ENCODE measurements at places on chromosomes 1 and 21.

- no peak for DNase-seq
Observed at GRCh38 chr1:221865808-221866207, 123.9 kb upstream of the DUSP10 start.

- DNase-seq: no peak
Observed at GRCh38 chr1:108664481-108664880, 3.6 kb upstream of the HENMT1 start.

DNA sequence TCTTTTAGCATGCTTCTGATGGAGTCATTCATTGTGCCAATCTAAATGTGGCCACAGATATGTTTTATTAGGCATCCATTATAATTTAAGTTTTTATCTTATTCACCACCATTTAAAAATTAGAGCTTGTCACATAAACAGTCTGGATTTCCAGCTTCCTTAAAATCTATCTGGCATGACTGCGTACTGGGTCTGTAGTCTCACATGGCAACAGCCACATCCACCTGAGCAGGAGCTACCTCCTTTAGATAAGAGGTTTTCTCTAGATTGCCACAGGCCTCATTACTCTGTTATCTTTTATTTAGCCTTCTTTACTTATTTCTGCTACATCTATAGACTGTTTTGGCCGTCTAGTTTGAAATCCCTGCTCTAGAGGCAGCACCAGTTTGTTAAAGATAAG, 29.1 kb downstream of the B3GALT2 start:
- no peak for DNase-seq

DNA sequence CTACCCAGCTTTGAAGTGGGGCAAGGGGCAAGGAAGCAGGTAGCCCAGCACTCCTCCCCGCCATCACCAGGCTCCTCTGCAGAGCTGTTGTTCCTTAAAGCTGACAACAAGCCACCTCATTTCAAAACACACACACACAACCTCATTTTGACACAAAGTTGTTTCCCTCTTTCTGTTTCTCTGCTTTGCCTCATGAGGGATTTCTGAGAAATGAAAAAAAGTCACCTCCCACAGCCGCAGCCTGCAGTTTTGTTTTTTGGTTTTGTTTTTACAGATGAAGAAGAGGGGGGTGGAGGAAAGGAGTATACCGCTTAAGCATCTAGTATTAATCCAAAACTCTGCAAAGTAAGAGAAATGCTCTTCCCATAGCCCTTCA, 12.1 kb downstream of the MCL1 start:
- peak; percentile 81 for DNase-seq

- DNase-seq: no peak
Observed at GRCh38 chr1:36522461-36523229, 39.9 kb upstream of the CSF3R start.

DNA sequence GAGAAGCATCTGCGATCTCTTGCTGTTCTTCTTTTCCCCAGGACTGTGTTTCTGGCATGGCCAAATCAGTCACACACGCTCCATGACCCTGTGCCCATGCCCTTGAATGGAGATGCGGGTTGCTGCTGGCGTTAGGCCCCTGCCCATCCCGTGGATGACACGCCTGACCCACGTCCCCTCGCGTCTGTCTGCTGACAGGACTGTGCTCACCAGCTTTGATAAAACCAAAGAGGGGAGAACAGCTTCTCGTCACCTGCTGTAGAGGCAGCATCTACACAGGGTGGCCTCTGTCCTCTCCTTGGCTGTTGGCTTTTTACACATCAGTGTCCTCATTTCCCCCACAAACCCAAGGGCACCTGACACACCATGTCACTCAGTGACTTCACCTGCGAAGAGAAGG, 6.9 kb downstream of the MT1HL1 start:
- DNase-seq: no peak

DNA sequence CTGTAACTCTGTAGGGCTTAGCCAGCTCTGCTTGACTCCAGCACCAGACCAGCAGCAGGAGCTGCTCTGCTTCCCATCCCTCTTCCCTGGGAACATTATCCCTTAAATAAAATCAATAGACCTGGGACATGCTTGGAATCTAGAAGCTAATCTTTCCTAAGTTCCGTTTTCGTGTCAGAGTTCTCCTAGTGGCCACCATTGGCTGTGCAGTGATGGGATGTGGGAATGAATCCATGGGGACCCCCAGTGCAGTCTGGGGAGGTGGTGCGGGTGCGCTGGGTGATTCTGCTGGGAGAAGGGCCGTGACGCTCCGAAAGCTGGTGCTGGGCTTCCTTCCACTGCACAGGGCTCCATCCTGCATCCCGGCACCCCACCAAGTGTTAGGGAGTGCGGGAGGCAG, 202.7 kb downstream of the CAMTA1 start:
- no peak for DNase-seq

DNA sequence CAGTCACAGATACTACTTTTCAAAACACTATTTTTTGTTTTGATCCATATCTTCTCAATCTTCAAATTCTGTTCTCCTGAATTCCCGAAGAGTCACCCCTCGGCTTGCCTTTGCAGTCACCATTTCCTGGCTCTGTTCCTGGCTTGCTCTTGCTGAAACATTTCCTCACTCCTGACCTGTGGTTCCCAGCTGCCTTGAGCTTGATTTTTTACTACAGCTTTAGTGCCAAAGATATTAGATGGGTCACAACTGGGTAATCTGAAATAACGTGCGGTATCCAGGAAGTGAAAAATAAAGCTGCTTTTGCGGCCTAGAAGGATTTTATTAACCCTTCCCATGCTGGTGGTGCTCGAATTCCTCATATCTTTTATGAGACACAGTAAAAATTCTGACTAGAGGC, 318.8 kb downstream of the PCP4 start:
- no peak for DNase-seq

GRCh38 chr1:19240673-19241538, 10.4 kb downstream of the EMC1 start:
- DNase-seq: peak; percentile 77

DNA sequence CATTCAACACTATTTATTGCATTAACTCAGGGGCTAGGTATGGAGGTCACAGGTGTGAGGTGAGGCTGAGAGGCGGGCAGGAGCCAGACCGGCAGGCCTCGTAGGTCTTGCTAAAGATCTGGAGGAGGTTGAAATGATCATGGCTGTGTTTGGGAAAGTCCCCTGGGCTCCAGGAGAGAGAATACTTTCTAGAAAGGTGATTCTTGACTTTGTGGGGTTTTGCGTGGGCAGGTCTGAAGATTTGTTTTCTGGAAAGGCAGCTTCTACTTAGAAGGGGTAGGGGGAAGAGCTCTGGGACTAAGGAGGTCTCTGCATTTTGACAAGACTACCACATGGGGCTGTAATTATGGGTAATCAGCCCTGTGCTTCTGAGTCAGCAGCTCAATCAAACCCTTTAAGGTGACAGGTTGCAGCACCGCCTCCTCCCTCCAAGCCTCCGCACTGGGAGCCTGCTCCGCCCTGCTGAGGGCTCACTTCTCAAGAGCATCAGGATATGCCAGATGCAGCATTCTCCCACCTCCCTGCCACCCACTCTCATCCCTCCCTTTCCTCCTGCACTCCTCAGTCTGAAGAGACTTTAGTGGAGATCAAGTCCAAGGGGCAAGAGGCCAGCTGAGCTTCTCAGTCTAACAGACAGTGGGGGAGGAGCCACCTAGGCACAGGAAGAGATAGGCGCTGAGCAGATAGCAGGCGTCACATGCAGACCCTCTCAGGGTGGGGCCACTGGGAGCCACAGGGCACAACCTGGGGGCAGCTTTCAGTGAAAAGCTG, 30.5 kb downstream of the SLC30A1 start:
- DNase-seq: no peak

GRCh38 chr1:110250749-110251148, 40.6 kb downstream of the KCNC4 start:
- no peak for DNase-seq

DNA sequence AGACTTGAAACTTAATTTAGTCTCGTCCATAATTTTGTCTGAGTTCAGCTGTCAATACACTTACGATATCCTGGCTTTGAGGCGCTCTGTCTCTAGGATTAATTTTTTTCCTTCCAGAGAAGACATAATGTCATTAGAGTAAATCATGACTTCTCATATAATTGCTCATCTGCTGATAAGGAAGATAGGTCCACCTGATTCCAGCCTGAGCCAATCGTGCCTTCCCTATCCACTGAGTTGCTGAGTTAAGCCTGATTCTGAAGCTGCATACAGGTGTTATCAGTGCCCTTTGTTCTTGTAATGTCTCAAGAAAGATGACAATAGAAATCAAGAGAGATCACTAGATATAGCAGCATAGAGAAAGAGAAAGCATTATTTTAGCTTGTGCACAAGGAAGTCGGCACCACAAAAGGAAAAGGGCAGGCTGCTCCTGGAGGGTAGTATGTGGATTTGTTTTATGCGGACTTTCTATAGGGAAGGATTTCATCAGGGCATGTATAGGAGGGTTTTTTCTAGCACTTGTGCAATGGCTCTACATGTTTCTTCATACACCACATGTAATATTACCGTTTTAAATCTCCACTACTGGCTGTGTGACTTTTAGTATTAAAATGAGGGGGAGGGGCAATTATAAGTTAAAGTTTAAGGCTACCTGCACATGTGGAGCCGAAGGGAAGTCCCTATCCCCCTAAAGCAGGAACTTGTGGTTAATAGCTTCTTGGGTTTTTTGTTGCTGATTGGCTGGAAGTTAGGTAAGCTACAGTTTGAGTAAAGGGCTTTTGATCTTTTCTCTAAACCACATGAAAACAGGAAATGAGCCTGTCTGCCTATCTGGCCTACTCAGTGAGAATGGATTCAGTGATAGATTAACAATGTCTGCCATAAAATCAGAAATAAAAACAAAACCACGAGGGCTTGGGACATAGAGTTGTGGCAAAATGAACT, 133.4 kb downstream of the PLPPR5 start:
- peak; percentile 73 for DNase-seq

DNA sequence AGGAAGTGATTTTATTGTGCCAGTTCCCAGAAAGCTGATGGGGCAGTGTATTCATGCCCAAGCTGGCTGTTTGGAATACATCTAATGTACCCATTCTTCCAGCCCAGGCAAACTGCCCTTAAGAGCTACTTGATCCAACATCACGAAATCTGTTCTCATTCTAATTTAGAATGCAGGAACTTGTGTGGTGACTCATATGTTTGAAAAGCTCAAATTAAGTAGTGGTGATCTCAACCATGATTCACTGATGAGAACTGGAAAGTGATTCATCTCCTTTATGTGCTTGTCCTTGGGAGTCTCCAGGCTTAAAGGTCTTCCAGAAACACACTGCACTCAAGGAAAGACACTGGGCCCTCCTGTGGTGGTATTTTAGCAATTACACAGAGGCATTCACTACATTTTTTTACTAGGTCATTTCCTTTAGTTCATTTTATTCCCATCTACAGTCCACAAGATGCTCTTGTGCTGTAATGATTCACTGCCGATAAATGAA, 65.4 kb downstream of the RPE65 start:
- DNase-seq: no peak

DNA sequence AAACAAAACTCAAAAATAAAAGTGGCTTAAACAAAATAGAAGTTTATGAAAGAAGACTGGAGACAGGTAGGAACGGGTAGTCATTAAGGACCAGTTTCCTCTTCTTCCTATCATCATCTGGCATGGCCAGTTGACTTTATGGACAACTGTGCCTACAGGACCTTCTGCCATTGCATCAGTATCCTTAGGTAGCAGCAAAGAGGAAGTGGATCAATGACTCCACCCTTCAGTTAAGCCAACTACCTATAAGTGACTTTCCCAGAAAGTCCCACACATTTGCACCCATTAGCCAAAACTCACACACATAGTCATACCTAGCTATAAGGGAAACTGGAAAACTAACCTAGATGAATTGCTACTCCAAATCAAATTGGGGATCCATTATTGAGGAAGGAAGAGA, 51.7 kb downstream of the RASAL2 start:
- no peak for DNase-seq

DNA sequence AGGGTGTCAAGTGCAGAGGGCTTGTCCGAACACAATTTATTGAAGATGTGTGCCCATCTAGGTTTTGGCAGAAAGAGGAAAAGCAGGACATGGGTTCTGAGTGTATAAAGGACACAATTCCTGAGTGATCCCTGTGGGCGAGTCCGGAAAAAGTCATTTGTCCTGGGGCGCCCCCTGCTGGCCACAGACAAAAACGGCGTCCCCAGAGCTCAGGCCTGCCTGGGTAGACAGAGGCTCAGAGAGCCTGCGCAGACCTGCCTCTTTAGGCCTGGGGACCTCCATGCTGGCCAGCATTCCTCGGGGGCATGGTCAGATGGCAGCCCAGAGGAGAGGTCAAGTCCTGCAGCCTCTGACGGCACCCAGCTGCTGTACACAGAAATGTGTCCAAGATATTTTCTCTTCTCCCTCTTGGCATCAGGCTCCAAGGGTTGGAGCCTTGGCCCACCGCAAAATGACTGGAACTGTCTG, 65.5 kb upstream of the LRP8 start:
- DNase-seq: peak; percentile 69

DNA sequence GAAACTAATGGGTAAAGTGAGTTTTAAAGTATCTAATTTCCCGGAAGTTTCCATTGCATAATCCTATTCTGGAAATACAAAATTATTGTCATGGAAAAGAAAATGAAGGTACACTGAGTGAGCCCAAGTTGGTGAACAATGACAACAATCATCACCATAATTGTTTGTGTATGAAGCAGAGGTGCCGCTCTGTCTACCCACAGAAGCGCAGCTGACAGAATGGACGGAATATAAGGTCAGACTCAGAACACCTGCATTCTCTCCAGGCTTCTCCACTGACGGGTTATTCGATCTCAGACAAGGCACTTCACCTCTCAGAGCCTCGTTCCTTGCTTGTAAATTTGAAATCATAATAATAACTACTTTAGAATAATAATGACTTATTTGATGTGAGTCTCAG, 99.1 kb upstream of the NGF start:
- no peak for DNase-seq

GRCh38 chr21:45699251-45699942, 55.9 kb downstream of the PCBP3 start:
- DNase-seq: peak; percentile 24

DNA sequence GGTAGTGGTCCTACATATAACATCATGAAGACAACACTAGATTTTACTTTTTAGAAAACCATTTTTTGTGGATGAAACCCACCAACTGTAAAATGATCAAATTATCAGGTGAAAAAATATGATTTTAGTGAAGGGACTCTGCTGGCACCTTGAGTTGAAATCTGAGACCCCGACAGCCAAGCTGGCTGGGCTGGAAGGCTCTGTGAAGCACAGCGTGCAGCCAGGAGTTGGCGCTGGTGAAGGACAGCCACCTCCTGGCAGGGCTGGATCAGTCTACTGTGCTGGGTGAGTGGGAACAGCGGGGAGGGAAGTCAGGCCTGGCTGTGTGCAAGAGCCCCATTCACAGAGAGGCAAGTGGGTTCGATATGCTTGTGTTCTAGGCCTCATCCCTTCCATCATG, 47.9 kb downstream of the DDAH1 start:
- DNase-seq: no peak

DNA sequence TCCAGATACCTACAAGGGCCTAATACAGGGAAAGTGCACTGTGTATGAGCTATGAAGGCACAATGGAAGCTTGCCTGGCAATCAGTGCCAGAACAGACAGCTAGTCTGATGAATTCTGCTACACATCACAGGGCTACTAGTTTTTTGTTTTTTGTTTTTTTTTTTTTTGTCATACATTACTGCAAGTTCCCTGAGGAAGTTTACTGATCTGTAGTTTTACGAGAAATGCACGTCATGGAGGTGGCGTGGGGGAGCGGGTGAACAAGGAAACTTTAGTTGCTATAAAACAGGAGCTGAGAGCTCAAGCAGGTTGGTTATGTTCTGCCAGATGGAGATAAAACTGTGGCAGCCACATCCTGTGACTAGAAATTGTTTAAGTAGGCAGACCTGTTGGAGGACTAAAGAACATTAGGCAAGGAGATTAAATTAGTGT, 17.7 kb downstream of the PTPRC start:
- peak; percentile 82 for DNase-seq

All from activated CD4-positive, alpha-beta T cell treated with anti-CD3 and anti-CD28 coated beads, Interleukin-2, amount 10 ng/mL, durations not matched to agents 7 days and 5 days (primary cell).